ENCODE measurements at places on chromosomes 16 and 17.

DNA sequence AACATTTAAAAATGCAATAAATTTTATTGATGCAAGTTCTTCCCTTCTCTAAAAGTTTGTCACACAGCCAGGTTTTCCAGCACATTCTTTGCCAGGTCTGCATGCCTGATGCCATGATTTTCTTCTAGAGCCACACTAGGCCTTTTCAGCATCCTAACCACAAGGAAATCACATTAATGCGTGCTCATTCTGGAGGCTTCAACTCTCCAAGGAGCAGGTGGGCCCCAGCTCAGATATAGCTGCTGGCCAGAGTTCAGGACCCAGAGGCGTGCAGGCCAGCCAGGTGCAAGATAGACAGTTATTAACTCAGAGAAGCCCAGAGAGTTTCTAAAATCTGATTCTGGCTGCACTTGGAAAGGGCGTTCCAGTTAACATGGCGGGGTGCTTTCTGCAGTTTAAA lies 124.5 kb upstream of the MAF start:
- DNase-seq: no peak

- no peak for DNase-seq
Measured at GRCh38 chr17:58436805-58437239, 19.5 kb upstream of the RNF43 start.

DNA sequence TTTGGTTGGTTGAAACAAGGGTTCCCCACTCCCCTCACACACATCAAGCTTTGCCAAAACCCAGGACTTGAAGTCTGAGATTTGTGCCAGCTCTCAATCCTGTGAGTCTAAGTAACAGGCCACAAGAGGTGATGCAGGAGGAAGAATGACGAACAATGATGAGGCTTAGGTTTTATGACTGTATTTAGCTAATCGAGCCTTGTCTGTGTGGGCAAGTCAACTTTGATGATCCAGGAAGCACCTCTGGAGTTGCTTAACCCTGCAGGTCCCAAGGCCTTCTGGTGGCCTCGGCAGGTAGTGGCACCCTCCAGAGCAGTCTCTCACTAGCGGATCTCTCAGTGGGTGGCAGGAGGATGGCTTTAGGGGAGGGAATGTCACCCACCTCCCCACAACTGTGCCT lies 28.7 kb downstream of the CDK5RAP3 start:
- DNase-seq: no peak

DNA sequence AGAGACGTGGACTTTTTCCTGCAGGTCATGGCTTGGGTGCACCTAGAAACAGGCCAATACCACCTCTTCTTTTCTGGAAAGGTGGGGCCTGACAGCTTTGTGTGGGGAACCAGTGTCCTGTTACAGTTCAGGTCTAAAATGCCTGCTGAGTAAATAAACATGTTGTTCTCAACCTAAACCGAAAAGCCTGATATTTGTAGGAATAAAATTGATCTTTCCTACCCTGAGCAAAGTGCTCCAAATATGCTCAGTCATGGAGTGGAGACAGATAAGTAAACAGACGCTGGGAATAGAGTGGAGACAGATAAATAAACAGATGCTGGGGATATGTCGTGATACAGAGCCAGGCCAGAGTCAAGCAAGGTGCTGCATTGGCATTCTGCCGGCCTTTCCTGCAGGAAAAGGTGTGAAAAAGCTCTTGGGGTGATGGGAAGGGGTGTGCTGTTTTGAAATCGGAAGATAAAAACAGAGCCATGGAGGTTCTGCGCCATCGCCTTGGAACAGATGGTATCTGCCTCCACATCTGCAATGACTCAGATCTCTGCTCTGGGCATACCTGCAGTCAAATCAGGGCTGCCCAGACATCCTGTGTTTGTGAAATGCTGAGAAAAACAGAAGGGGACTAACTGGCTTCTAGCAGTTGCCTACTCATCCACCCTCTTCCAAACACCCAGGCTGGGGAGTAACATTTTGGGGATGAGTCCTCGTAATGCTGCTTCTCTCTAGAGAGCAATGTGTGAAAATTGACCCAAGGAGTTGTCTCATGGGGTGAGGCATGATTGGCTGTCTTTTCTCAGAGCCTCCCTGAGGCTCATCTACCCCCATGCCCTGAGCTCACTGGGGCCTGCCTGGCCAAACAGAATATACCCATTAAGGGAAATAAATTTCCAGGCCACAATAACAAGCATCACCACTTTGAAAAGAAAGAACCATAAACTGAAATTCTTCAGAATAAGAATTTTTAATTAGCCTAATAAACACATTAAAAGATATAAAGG lies 16.8 kb upstream of the TRPV2 start:
- no peak for DNase-seq

DNA sequence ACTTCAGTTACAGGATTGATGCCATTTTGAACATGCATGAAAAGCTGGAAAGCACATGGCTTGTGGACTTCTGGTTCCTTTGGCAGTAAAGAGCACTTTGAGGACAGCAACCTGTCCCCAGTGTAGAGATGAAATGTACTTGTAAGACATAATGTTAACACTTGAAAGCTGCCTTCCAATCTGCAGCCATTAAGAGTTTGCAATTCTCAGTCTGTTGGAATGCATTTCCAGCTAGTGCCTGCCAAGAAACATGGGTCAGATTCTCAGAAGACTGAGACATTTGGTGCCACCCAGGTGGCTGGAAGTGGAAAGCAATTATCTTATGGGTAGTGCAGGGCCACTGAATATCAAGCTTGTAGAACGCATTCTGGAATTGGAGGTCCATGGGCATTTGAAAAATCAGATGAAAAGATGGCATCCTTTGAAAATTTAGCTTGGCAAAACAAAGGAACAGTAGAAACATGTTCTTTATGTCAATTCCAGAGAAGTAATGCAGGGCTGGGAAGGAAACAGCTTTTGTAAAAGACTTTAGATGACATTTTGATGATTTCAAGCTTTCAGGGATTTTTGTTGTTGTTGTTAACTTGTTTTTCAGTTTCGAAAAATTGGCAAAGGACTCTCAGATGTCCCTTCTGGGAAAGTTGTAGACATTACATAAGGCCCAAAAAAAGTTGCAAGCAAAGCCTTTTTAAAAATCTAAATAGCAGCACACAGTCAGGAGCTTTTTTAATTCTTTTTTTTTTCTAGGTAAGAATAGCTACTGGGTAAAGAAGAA lies 147.0 kb downstream of the ABCA8 start:
- no peak for DNase-seq

GRCh38 chr16:21710938-21711337 lies 47.2 kb downstream of the OTOA start:
- no peak for DNase-seq

GRCh38 chr16:88052661-88053060 lies 101.4 kb downstream of the BANP start:
- no peak for DNase-seq

DNA sequence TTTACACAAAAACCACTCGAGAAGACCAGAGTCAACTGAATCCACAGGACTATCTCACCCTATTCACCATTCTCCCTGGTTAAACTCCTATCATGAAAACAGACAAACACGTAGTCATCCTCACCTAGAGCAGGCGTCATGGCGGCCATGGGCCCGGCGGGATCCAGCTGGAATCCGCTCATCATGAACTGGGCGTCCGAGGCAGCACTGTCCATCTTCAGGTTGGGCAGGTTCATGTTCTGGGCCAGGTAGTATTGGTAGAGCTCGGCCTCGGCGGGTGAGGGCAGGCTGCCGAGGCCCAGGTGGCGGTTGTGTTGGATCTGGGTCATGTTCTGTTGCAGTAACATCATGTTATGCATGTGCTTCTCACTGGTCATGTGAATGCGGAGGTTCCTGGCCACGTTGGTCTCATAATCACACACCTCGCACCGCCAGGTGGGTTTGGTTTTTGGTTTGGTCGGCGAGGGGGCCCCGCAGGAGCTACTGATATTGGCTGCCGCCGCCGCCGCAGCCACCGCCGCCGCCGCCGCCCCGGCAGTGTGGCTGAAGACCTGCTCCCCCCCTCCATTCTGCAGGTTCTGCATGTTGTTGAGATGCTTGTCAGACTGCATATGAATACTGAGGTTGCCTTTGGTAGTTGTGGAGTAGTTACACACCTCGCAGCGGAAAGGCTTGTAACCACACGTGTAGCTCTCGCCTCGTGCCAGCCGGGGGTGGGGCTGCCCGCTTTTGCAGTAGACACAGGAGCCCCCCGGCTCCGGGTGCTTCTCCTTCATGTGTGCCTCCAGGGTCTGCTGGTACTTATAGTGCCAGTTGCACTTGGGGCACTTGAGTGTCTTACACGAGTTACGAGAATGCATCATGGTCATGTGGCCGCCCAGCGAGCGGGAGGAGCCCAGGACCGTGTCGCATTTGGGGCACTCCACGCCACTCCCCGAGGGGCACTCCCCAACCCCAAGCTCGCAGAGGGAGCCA lies 90.3 kb downstream of the ZFHX3 start:
- no peak for DNase-seq

DNA sequence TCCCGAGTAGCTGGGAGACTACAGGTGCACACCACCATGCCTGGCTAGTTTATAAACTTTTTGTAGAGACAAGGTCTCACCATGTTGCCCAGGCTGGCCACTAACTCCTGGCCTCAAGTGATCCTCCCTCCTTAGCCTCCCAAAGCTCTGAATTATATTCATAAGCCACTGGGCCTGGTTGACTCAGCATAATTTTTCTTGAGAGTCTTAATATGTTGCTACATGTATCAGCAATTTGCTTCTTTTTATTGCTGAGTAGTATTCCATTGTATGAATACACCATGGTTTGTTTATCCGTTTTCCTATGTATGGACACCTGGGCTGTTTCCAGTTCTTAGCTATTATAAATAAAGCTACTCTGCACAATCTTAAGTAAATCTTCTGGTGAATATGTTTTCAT lies 42.4 kb upstream of the NSRP1 start:
- no peak for DNase-seq

DNA sequence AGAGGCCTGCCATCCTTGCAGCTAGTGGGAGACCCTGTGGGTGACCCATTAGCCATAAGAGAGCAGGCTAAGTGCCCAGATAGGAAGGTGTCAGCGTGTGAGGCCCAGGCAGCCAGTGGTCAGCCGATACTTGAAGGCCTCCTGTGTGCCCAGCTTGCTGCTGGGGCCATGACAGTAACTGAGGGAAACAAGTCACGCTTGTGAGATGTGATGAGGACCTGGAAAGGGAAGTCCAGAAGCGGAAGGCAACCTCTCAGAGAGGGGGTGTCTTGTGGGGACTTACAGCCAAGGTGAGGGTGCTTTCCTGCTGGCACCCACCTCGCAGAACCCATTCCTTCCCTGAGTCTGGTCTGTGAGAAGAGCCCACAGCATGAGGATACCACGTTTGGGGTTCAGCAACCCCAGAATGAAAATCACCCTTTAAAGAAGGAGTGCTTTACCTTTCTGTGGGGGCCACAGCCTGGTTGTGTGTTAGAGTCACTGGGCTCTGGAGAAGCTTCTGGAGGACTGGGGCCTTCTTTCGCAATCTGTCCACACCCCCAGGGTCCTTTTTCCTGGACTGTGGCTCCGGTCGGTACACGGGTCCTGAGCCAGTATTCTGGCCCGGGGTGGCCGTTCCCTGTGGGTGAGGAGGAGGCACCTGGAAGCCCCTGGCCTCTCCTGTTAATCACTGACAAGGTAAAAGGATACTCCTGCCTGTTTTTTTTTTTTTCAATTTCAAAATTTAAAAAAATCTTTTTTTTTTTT lies 53.9 kb downstream of the PLCG2 start:
- DNase-seq: no peak

DNA sequence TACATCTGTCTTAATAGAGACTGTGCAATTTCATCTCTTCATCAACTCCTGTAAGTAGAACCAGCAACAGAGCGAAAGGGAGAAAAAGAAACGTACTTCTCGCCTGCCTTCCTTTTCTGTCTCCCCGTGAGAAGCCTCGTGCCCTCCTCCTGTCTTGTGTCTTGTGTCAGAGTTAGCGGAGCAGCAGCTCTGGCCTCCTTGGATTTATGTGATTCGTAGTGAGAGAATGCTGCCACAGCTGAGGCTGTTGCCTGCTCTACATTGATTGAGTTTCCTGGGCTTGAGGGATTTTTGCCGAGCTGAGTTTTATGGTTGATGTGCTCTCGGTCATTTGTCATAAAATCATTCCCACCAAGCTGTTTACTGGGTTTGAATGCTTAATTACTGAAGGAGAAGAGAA lies 579.1 kb upstream of the RBFOX1 start:
- DNase-seq: no peak

GRCh38 chr17:73900516-73900915 lies 256.3 kb upstream of the SDK2 start:
- DNase-seq: no peak

GRCh38 chr17:62847426-62847825 lies 39.3 kb upstream of the MARCHF10 start:
- DNase-seq: no peak

- DNase-seq: peak; percentile 46
Measured at GRCh38 chr16:10828851-10829366, 10.3 kb upstream of the TVP23A start.

GRCh38 chr17:82709024-82709675 lies 7.4 kb upstream of the FN3KRP start:
- no peak for DNase-seq

DNA sequence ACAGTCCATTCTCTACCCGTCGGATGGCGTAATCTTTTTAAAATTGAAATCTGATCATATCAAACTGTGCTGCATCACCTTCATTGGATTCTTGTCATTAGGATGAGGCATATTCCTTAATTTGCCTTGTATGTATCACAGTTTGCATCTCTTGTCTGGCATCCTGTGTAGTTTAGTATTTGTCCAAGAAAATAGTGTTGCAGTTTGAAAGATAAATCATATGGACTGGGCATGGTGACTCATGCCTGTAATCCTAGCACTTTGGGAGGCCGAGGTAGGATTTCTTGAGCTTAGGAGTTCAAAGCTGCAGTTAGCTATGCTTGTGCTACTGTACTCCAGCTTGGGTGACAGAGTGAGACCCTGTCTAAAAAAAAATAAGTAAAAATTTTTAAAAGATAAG lies 5.8 kb upstream of the RSL1D1 start:
- no peak for DNase-seq
